COLO829 (cell line): ENCODE measurements at places on chromosomes 12 and 14.

GRCh38 chr14:100950024-100950423, 46.5 kb upstream of the RTL1 start:
- no peak for DNase-seq

- DNase-seq, result no peak
Measured at GRCh38 chr12:131380220-131380964, 330.5 kb upstream of the SFSWAP start.

GRCh38 chr12:46660276-46660675, 165.5 kb downstream of the SLC38A4 start:
- DNase-seq, result no peak

GRCh38 chr14:69580009-69580577, 5.4 kb upstream of the CCDC177 start:
- no peak for DNase-seq

DNA sequence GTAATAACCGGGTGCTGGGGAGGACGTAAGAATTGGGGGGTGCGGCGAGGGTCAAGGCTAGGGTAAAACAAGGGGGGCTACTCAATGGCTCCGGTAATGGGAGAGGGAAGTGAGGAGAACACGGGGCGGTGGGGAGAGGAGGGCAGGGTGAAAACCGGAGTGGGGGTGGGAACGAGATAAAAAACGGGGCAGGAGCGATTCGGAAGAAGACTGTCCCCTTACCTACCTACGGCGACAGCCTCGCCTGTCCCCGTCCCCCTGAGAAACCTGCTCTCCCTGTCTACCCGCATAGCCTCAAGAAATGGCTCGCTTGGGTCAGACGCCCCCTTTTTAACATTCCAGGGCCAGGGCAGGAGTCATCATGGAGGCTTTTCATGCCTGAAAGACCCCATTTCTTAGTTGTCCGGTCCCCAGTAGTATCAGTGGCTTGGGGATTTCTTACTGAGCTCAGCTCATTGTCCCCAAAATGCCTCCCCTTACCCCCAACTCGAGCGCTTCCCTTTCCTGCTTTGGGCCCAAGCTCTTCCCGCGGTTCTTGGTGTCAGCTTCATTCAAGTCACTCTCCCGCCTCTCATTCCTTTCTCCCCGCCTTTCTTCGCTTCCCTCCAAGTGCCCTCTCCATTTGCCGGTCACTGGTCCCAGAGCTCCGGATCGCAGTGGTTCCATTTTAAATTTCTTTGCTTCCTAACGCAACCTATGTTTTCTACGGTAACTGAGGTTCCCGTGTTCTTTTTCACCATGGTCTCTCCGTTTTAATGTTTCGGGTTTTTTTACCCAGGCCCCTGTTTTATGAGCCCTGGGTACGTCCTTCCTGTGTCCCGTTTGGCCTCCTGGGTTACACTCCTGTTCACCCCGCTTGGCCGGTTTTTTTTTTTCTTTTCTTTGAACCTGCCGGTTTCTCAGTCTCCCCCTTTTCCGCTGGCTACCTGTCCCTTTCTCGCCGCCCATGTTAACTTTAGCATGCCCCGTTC, 1.2 kb upstream of the WSB2 start:
- DNase-seq, result peak; percentile 39

GRCh38 chr14:20333494-20333841, 389 bp upstream of the CCNB1IP1 start:
- DNase-seq, result no peak

DNA sequence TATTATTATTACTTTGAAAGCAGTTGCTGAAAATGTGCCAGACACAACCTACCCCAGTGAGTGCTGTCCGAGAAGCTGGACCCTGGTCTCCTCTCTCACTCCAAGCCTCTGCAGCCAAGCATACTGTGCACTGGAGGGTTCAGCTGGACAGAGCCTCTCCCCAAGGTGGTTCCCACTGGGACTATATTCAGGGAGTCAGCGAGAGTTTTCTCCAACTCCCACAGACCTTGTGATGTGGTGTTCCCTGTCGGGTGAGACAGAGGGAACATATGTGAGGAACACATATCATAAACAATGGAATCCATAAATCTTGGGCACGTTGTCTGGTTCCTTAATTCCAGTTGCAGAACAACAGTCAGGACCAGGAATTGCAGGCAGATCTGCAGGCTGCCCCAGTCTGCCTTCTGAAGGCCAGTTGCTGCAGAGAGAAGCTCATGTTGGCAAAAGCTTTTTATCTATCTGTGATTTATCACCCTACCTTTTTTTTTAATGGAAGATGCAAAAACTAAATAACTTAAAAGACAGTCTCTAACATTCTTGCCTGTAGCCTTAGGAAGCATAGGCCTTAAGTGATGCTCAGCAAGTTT, 619.8 kb upstream of the TBX3 start:
- DNase-seq, result no peak

DNA sequence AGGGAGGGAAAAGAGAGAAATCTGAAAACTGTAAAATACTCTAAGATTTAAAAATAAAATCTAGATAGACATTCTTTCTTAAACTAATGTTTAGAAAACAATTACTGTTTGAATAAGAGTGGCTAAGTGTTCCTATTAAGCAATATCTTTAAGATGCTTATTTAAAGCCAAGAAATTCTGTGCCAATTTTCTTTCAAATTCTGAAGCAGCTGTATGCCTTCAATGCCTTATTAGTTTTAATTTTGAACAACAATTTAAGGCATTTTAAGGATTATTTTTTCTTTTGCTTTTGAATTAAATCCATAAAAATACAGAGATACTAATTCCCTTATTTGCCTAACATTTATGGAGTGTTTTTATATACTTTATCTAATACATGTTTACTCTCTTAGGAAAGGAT, 50.3 kb upstream of the KITLG start:
- no peak for DNase-seq

- no peak for DNase-seq
Measured at GRCh38 chr14:24369907-24370687, 2.1 kb downstream of the NFATC4 start.

DNA sequence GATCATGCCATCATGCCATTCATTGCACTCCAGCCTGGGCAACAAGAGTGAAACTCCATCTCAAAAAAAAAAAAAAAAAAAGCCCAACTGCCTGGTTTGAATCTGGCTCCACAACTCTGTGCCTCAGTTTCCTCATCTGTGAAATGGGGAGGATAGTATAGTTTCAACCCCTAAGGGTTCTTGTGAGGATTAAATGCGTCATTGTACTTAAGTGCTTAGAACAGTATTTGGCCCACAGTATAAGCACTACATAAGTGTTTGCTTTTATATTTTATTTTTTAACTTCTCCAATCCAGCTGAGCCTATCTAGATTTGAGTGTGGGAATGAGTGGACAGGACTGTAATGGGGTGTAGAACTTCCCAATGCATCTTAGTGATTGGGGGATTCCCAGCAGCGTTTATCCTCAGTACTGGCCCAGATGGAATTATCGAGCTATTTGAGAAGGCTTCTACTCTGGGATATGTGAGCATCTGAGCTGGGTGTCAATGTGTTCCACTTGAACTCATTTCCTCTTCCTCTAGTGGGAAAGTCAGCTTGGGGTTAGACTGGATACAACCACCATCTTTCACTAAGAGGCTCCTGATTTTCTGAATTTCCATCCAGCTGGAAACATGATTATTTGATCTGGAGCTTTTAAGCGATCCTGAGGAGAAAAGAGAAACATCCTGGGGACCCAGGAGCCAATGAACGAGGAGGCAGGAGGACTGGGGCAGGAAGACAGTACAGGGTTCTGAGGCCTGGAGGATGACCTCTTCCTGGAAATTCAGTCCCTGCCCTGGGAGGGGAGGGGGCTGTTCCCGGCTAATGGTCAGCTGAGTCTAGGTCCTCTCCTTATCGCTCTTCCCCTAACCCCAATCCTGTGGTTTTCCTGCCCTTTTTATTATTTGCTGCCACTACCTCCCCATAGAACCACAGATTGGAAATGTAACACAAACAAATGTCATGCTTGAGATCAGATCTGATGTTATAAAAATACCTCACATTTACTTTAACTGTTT, 9.3 kb upstream of the ESPL1 start:
- DNase-seq, result no peak

GRCh38 chr12:132429946-132430643, 59.9 kb upstream of the FBRSL1 start:
- no peak for DNase-seq

DNA sequence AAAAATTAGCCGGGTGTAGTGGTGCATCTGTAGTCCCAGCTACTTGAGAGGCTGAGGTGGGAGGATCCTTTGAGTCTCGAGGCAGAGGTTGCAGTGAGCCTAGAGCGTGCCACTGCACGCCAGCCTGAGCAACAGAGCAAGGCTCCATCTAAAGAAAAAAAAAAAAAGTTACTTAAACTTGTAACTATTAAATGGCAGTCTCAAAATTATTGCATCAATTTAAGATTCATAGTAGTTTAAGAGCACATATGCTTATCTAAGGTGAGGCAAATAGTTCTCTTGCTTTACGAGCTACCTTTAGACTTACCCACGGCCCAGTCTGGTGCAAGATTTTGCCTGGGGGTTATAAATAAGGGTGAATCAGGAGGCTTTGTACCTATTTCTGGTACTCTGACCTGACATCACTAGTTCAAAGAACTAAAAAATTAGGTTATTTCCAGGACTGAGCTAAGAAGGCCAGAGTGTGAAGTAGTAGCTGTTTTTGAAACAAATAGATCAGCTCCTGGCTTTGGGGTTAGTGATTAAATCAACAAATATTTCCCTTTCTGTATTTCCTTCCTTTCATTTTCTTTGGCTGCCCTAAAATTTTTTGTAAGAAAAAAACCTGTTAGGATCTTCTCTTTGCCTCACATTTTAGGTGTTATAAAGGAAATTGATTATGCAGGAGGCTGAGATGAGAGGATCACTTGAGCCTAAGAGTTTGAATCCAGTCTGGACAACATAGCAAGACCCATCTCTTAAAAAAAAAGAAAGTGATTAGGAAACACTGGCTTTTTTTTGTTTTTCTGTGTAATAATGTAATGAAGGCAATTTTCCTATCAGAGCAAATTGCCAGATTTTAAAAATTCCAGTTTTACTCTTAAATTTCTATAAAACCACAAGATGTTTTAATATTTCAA, 3.6 kb downstream of the MGAT2 start:
- DNase-seq, result no peak

DNA sequence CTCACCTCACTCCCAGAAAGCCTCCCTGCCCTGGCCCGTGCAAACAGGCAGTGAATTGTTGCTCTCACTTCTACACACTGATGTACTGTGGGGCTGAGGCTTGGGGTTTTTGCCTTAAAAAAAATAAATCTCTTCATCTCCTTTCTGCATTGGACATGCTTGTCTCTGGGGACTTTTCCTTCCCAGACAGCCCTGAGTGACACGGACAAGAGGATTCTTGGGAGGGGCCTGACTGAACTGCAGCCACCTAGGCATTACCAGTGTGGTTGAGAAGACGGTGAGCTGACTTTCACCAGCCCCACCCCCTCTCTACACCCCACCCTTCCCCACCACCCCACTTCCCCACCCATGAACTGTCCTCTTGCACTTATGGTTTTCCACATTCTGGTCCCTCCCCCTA, 51.6 kb upstream of the PARP11 start:
- no peak for DNase-seq

DNA sequence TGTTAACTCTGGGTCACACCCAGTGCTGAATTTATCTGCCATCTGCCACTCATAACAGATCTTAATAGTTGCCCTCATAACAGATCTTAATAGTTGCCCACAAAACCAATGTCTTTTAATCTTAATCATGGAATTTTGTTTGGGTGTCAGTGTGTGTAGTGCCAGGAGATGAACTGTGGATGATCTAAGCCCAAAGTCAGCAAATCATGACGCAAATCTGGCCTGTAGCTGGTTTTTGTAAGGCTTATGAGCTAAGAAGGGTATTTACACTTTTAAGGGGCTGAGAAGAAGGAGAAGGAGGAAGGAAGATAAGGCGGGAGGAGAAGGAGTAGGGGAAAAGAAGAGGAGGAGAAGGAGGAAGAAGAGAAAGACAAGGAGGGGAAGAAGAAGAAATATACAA, 10.0 kb upstream of the IL26 start:
- no peak for DNase-seq

GRCh38 chr14:92397150-92397952, 74.4 kb downstream of the SLC24A4 start:
- peak; percentile 12 for DNase-seq

DNA sequence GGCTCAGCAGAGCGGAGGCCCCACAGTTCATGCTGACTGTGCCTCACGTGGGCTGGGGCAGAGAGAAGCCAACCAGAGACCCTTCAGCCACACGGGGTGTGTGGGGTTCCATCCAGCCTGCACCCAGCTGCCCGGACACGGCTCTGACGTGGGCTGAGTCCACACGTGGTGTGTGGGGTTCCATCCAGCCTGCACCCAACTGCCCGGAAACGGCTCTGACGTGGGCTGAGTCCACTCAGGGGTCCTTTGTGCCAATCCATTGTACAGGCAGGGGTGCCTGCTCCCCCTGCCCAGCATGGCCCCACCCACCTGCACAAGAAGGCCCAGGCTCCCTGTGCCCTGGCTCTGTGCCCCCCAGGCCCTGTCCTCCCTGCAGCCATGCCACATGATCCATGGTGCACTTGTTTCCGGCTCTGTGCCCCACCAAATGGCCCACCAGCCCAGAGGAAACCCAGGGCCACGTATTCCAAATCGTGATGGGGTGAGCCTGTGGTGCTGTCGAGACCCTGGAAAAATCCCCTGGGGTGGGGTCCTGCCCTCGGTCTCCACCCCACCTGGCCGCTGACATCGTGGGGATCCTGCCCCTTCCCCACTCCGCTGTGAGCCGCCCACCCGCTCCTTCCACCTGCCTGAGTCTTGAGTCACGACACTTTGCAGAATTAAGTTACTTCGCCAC, 99.3 kb upstream of the SFSWAP start:
- no peak for DNase-seq

GRCh38 chr12:55908726-55909512, 18.8 kb downstream of the PYM1 start:
- DNase-seq, result peak; percentile 81

- no peak for DNase-seq
Measured at GRCh38 chr12:116160231-116160630, 117.3 kb downstream of the MED13L start.

DNA sequence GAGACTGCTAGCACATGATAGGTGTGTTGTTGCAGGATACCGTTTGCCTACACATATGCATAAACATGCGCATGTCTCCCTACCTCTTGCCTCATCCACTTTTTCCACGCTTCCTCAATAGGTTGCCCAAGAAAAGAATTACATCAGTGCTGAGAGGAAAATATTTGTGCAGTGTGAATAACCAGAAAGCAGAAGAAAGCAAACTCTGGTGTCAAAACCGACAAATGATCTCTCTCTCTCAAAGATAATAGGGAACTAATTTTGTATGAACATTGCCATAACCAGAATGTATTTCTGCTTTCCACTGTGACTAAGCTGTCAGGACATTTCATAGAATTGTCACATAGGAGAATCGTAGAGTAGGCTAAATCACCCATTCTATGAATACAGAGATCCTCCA, 1.3 kb downstream of the CLEC7A start:
- DNase-seq, result no peak

- DNase-seq, result peak; percentile 66
Measured at GRCh38 chr12:51341251-51342007, 5.0 kb downstream of the CELA1 start.

DNA sequence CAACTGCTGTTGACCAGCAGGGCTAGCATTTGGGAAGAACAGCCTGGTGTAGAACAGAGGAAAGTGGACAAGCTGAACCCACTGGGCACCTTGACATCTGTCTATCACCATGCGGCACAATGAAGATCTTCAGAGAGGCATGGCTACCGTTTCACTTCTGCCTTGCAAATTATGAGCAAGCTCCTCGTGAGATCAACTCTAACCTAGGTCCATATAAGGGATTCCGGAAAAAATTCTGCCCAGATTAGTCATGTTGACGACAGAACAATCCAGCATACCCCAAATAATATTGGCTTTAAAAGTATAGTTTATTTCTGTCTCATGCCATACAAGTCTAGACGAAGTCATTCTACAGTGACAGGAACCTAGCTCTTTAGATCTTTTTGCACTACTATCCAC, 91.6 kb upstream of the ATF7IP start:
- no peak for DNase-seq

GRCh38 chr14:54329082-54329695, 67.6 kb upstream of the CDKN3 start:
- DNase-seq, result peak; percentile 74
